ENCODE measurements at places on chromosomes 7 and 10.

DNA sequence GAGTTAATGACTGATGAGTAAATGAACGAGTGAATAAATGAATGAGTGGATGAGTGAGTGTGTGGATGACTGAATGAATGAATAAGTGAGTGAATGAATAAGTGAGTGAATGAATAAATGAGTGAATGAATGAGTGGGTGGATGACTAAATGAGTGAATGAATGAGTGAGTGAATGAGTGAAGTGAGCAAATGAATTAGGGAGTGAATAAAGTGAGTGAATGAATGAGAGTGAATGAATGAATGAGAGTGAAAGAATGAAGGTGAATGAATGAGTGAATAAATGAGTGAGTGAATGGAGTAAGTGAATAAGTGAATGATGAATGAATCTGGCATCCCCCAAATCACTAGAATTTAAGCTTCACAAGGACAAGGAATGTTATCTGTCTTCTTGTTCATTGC is 1253.0 kb downstream of the TYW1 start:
- DNase-seq, result no peak

- no peak for DNase-seq
These were observed 44.9 kb downstream of the BAMBI start for GRCh38 chr10:28722065-28722803.

- no peak for DNase-seq
These were observed 164.7 kb downstream of the GNAT3 start for GRCh38 chr7:80347173-80347572.

DNA sequence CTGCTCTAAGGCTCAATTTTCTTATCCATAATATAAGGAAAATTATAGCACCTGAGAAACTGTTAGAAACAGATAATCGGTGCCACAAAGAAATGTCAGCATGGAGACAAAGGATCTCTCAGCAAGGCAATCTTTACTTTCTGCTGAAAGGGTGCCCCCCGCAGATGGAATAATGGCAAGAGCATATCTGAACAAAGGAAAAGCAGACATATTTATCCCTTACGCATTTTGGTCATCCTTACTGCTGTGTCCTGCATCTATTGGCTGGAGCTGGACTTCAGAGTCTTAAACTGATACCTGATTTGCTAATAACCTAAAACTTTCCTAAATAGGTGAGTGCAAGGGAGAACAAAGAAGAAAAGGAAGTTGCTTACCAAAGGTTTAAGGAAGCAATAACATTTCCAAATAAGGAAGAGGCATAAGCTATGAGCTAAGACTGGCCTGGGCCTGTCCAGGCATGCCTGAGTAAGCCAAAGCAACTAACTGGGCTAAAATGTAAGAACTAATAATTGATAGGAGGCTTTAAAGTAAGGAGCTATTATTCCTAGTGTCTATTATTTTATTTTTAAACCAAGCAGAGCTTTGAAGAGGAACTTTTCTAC is 39.6 kb upstream of the ELMO1 start:
- no peak for DNase-seq

DNA sequence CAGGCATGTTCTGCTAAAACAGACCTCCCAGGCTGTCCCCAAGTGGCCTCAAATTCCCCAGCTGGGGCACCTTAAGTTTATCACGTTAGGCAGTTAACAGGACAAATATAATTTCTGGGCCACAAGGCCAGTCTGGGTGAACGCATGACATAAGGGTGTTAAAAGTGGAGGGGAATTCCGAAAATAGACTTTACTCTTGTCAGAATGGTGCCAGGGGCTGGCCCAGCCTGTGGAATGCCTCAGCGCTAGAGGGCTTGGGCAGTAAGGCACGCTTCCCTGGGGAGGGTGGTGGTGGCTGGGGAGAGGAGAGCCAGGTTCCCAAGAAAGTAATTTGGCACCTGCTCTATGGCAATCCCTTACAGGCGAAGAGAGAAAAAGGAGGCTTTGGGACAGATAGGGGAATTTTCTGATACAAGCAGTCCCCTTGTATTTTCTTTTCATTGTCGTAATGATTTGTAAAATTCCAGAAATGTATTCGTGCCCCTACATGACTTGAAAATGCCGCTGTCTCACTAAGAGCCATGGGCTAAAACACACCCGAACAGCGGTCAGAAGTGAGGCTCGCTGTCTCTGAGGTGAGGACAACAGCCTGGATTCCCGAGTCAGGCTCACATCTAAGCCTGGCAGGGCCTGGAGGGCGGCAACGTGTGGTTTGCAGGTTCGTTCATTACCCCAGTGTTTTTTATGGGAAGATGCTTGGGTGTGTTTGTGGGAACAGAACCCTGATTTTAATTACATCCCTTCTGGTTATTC is 463.2 kb upstream of the GALNT17 start:
- no peak for DNase-seq

DNA sequence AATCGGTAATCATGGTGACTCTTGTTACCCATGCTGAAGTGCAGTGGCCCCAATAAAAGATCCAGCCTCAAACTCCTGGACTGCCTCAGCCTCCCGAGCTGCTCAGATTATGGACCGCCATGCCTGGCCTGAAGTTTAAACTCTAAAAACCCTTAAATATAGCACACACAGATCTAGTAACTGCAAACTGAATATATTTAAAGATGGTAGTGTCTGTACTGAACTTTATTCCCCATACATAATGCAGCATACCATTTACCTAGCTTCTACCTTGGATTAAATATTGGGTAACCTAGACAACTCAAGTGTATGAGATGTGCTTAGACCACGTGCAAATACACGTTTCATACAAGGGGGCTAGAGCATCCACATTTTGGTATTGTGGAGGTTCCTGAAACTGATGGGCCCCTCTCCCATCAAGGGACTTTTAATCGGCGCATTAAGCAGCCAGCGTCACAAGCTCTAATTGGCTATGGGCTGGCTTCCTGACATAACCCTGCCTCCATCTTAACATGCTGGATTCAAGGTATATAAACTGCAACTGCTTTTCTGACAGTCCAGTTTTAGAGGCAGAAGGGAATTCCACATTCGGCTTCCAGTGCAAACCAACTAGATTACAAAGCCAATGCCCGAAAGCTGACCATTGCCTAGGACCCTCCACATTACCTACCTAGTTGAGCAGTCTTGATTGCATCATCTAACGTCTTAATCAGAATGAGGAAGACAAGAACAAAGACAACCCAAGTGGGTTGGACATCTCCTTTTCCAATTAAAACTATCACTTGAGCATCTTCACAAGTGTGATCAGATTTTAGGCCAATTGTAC is 13.0 kb downstream of the HNRNPA2B1 start:
- no peak for DNase-seq

DNA sequence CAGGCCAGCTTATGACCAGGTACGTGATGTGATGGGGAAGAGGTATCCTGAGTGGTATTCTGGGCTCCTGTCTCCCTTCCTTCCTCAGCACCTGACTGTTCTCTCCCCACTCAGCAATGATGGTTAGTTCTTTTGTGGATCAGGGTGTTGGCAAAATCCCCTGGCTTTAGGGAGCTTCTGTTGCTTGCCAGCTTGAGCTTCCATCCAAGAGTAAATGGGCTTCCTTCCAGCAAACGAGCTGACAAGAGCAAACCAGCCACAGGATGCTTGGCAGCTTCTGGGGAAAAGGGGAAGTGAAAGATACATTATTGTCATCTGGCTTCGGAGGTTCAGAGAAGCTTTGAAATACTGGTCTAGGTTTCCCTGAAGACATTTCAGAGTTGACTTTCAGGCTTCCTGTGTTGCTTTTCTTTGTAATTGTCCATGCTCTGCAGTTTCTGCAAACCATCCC is 5.2 kb downstream of the DUSP5 start:
- DNase-seq, result no peak

- DNase-seq, result no peak
These were observed 292.8 kb downstream of the PRKG1 start for GRCh38 chr10:51367127-51367526.

GRCh38 chr10:2839081-2839725 is 228.1 kb upstream of the PFKP start:
- DNase-seq, result no peak

DNA sequence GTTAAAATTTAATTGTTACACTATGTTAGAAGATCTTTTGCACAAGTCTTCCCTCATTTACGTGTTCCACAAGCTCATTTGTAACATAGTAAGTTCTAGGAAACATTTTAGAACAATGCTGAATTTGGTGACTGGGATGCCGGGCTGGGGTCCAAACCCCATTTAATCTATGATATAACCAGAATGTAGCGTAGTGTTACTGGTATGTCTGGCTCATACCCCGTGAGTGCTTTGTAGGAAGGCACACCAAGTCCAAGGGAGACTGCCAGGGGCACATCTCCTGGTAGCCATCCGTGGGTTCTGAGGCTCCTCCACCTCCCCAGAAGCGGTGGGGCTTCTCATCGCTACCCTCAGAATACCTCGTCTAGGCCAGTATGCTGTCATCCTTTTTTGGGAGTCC is 21.3 kb upstream of the TMEM236 start:
- no peak for DNase-seq

DNA sequence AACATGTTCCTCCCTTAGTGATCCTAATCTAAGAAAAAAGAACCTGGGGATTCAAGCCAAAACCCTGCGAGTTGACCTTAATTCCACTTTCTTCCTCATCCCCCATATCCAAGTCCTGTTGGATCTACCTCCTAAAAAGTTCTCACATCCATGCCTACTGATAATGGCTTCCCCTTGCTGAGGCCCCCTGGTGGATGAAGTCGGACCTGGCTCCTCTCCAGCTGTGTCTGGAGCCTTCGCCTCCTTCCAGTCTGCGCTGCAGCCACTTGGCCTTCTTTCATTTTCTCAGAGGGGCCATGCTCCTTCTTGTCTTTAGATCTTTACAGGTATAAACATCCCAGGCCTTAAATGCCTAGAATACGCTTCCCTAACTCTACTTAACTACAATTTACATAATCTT is 8.1 kb downstream of the PDE1C start:
- no peak for DNase-seq

DNA sequence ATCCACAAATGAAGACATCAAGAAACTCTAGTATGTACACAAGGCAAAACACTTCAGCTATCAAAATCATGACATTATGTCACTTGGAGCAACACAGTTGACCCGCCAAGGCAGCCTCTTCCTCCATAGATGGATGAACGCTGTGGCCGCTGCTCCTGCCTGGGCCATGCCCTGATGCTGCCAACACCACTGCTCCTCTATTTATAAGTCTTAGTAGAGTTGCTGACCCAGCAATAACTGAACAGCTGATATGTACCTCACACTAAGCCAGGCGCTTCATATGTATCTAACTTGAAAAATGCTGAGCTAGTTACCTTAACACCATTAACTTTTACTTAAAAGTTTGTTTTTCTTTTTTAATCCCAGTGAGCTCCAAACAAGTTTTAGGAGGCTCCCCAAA is 131.9 kb downstream of the LYZL1 start:
- DNase-seq, result no peak

DNA sequence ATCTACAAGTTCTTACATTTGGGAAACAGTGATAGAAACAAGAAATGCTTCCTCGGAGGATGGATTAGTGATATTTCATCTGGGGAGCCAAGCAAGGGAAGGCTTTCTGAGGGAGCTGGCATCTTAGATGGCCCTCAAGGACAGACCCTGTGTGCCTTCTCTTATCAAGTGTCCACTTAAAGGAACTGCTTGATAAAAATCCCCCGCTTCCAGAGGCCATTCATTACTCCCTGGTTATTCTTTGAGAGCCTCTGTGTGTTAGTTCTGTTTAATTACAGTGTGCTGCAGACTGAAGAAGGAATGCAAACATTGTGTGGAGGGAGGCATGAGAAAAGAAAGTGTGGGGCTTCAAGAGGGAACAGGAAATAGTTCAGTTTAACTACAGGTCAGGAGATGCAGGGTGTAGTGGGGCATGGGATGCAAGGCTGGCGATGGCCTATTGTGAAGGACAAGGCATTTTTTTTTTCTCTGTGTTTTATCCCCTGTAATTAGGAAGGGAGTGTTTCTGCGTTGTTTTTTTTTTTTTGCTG is 145.4 kb downstream of the SNX10 start:
- DNase-seq, result no peak

GRCh38 chr10:42790835-42791234 is 8.2 kb downstream of the BMS1 start:
- no peak for DNase-seq

- no peak for DNase-seq
These were observed 537.1 kb upstream of the POM121L12 start for GRCh38 chr7:52498366-52498765.

- no peak for DNase-seq
These were observed 10.0 kb upstream of the SLC13A1 start for GRCh38 chr7:123209786-123210185.

GRCh38 chr10:9921544-9921943 is 1096.1 kb upstream of the CELF2 start:
- DNase-seq, result no peak

DNA sequence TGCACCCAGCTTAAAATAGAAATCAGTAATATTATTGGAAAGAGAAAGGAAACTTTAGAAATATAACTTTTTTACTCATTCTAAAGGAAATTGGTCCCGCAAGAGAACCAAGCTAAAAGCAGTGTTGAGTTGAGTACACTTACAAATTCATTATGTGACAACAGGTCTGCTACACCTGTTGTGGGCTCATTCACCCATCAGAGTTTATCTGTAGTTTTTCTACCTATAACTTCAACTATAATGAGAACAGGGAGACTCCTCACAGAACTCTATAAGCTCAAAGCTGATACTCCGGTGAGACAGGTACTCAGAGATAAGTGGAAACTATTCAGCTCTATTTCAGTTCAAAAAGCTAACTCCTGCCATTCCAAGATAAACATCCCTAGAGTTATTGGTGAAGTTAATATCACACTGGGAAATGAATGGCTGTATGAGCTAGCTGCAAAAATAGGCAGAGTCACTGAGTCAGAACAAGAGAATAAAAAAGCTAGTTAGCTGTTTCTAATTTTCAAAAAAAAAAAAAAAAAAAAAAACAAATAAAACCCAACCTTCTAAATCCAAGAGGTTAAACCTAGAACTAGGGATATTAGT is 121.3 kb downstream of the PPP1R3A start:
- no peak for DNase-seq

DNA sequence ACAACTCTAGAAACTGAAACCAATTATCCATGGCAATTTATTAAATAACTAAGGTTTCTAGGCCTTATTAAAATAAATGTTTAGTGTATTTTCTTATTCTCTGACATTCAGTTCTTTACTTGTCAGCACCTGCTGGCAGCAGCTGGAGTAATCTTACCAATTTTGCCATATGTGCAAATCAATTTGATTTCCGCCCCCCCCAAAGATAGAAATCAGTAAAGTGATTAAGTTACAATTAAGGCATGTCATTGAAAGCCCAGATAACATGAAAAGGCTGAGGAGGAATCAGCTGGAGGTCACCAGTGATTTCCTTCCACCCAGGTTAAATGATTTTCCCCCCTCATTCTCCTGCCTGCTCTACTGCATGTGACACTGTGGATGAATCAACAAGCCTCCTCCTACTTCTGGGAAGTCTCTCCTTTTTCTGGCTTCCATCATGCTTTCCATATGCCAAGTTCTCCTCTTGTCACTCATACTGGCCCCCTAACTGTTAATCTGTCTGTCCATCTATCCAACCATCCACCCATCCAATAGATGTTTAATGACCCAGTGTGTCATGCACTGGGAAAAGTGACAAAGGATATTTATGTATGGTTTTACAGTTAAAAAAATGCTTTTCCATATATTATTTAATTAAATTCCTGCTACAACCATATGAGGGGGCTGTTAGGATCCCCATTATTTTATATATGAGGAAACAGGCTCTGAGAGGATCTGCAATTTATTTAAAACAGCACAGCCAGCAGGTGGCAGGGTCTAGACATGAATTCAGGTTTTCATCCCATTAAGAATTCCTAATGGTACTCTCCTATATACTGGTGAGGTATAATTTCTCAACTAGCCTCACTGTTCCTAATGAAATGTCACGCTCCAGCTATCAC is 116.5 kb downstream of the ATXN7L1 start:
- DNase-seq, result peak; percentile 12

GRCh38 chr10:89653410-89653869 is 8.4 kb upstream of the PANK1 start:
- DNase-seq, result no peak
